ENCODE measurements at places on chromosomes 6 and 20. TPM values are rescaled to one million over a fixed set of nuclear protein-coding genes. Genes with fewer than 3 reads are reported as not detected.

WFDC10B gene
- not detected for total RNA-seq

HLA-G gene
- total RNA-seq = 9.9 TPM

BIRC7 gene
- total RNA-seq = not detected

SLC16A10 gene
- total RNA-seq = not detected

LPA gene
- total RNA-seq = not detected

LY6G5C gene
- not detected for total RNA-seq

GJA10 gene
- not detected for total RNA-seq

CNR1 gene
- total RNA-seq = not detected

ZC2HC1B gene
- not detected for total RNA-seq

SAMD10 gene
- 4.8 TPM for total RNA-seq

BPIFB6 gene
- not detected for total RNA-seq

SLC13A3 gene
- total RNA-seq = 3.3 TPM

GTPBP2 gene
- total RNA-seq = 135 TPM

NTSR1 gene
- total RNA-seq = under 0.01 TPM

PRRT1 gene
- total RNA-seq = not detected

SLC17A3 gene
- not detected for total RNA-seq

PDYN gene
- not detected for total RNA-seq

MAFB gene
- 6.1 TPM for total RNA-seq

TMEM63B gene
- 38.6 TPM for total RNA-seq

GATA5 gene
- total RNA-seq = not detected

FGD2 gene
- total RNA-seq = 0.07 TPM

ULBP1 gene
- total RNA-seq = 9.6 TPM

CLPSL1 gene
- not detected for total RNA-seq

LAMA2 gene
- total RNA-seq = 0.68 TPM

FRMD1 gene
- not detected for total RNA-seq

LY6G6C gene
- total RNA-seq = under 0.01 TPM

BCLAF1 gene
- total RNA-seq = 105 TPM

ALDH8A1 gene
- total RNA-seq = 0.36 TPM

KCNQ5 gene
- total RNA-seq = 3.0 TPM

TCP11 gene
- total RNA-seq = under 0.01 TPM

PROKR2 gene
- not detected for total RNA-seq

GTSF1L gene
- total RNA-seq = not detected

LGSN gene
- total RNA-seq = not detected

PRSS35 gene
- not detected for total RNA-seq

CPXM1 gene
- total RNA-seq = not detected

SMOC2 gene
- 0.14 TPM for total RNA-seq

COX4I2 gene
- total RNA-seq = not detected

RSPO3 gene
- not detected for total RNA-seq

C6orf15 gene
- 0.34 TPM for total RNA-seq

KIF13A gene
- 71.7 TPM for total RNA-seq

TSPO2 gene
- not detected for total RNA-seq

NRM gene
- 0.34 TPM for total RNA-seq

HFE gene
- 1.4 TPM for total RNA-seq

AIF1 gene
- not detected for total RNA-seq

GSTA2 gene
- not detected for total RNA-seq

RPS21 gene
- 541 TPM for total RNA-seq

EYA2 gene
- 12.3 TPM for total RNA-seq

APOM gene
- total RNA-seq = 0.28 TPM

TEAD3 gene
- 6.5 TPM for total RNA-seq

KCNK15 gene
- 0.14 TPM for total RNA-seq

TFAP2B gene
- not detected for total RNA-seq

BAG2 gene
- 3.8 TPM for total RNA-seq

PRL gene
- total RNA-seq = not detected

TBXT gene
- not detected for total RNA-seq

CTCFL gene
- not detected for total RNA-seq

RAB44 gene
- under 0.01 TPM for total RNA-seq

PAX1 gene
- not detected for total RNA-seq

RUNX2 gene
- 0.34 TPM for total RNA-seq

SIRPD gene
- total RNA-seq = not detected
